GOT3 (cell line): ENCODE measurements at places on chromosomes 5 and 9.

GRCh38 chr5:9209846-9210492 lies 335.9 kb downstream of the SEMA5A start:
- no peak for DNase-seq

- DNase-seq = no peak
Observed at GRCh38 chr5:33810491-33811120, 81.2 kb downstream of the ADAMTS12 start.

- no peak for DNase-seq
Observed at GRCh38 chr9:94874316-94874715, 147.8 kb downstream of the AOPEP start.

- no peak for DNase-seq
Observed at GRCh38 chr5:35246900-35247647, 16.8 kb upstream of the PRLR start.

GRCh38 chr5:34977934-34978613 lies 48.7 kb downstream of the DNAJC21 start:
- DNase-seq = no peak

GRCh38 chr5:139392678-139393496 lies 2.0 kb downstream of the PROB1 start:
- no peak for DNase-seq

GRCh38 chr5:150131978-150132694 lies 23.5 kb downstream of the PDGFRB start:
- DNase-seq = no peak

DNA sequence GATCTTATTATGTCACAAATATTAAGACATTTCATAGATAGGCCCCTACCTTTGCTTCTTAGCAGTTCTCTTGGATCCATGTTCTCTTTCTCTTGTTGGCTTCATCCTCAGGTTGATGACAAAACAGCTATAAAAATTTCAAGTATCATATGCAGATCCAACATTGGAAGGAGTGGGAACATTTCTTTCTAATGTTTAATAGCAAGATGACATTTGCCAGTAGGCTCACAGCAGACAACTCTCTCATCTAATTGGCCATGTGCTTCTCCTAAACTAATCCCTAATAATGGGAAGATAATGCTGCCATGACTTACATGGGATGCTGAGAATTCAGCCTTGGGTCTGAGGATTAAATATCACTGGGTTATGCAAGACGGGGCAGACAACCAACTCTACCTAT lies 485.5 kb upstream of the SEMA6A start:
- DNase-seq = no peak

- no peak for DNase-seq
Observed at GRCh38 chr9:133528876-133529241, 4.1 kb upstream of the MYMK start.

DNA sequence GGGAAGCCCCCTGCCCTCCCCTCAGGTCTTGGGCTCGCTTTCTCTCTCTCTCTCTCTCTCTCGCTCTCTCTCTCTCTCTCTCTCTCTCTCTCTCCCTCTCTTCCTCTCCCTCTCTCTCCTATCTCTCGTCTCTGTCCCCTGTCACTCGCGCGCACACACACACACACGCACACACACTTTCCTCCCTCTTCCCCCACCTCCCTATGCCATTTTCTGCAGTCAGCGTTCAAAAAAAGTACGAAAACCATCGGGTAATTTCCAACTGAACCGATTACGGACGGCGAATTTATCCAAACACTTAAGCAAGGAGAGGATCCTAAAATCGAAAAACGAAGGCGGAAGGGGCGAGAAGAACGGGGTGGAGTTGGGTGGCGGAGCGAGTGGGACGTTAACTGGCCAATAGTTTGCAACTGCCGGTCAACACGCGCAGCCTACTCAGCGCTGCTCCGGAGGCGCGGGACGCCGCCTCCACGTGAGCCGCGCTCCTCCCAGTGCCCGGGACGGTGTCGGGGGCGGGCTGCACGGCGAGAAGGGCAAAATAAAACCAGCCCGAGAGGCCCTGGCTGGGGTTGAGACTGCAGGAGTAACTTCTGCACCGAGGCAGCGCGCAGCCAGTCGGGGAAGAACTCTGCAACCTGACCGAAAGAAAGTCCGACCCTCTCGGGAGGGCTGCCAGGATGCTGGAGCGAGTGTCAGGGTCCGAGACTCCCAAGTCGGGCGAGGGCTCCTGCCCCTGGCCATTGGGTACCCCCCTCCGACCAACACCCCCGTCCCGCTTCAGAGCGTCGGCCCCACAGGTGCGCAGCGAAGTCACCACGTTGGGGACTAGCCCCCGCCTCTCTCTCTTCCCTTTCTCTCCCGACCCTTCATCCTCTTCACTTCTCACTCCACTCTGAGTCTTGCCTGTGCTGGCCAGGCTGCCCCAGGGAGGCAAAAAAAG lies 24.9 kb upstream of the ELAVL2 start:
- DNase-seq = no peak

DNA sequence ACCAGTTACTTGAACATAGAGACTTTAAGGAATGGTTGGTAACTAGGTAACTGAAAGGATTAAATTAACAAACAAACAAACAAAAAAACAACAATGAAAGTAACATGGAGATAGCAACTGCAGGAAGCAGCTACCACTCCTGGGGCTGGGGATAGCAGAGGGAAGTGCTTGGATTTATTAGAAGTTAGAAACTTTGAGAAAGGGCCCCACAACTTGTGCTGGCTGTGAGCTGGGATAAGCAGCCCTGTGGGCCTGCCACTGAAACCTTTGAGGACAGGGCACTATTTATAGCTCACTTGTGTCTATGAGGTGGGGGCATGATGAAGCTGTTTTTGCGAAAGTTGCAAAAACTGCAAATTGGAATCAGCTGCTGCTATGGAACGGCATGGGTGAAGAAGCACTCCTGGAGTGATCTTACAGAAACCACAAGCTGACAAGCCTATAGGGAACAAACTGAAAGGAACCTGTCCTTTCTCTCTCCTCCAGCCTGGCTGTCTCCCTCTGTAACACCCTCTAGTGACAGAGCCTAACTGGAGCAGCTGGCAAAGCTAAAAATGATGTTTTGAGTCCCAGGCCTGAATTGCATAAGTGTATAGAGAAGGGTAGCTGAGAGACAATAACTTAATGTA lies 91.4 kb upstream of the RANBP6 start:
- DNase-seq = no peak

GRCh38 chr9:98899408-98900056 lies 44.2 kb upstream of the COL15A1 start:
- no peak for DNase-seq

- DNase-seq = no peak
Observed at GRCh38 chr5:158917731-158918130, 182.0 kb downstream of the EBF1 start.

DNA sequence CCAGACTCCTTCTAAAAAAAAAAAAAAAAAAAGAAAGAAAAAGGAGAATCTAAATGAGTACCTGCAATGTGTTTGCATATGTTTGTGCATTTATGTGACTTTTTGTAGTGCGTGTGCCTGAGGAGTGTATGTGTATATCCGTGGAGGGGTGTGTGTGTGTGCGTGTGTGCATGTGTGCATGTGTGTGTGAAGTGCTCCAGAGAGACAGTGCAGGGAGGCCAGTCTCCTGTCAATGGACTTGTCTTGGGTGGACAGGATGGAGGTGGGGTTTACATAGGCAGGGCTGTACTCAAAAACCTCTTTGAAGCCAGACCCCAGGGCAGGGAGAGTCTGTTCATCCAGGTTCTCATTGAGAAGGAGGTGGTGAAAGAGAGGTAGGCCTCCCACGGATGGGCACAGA lies 87.1 kb upstream of the MVB12B start:
- no peak for DNase-seq

DNA sequence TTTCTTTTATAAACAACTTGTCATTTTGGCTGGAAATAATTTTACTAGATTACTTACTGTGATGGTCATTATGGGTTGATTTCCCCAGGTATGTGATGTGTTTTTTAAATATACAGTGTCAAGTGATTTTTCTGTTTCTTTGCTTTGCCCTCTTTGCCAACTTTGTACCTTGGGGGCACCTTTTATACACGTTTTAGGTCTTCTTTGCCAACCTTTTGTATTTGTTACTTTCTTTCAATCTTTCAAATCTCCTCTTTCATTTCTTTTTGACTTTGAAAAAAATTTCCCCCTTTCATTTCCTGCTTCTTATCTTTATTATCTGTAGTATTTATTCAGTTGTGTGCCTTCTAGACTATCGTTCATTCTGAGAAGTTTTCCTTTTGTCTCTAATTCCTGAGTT lies 65.4 kb upstream of the DHFR start:
- no peak for DNase-seq

GRCh38 chr5:136042665-136043121 lies 13.9 kb downstream of the TGFBI start:
- DNase-seq = peak; percentile 32

GRCh38 chr5:142024771-142025304 lies 12.0 kb upstream of the GNPDA1 start:
- DNase-seq = peak; percentile 54

GRCh38 chr5:179699616-179700237 lies 960 bp downstream of the CANX start:
- no peak for DNase-seq

DNA sequence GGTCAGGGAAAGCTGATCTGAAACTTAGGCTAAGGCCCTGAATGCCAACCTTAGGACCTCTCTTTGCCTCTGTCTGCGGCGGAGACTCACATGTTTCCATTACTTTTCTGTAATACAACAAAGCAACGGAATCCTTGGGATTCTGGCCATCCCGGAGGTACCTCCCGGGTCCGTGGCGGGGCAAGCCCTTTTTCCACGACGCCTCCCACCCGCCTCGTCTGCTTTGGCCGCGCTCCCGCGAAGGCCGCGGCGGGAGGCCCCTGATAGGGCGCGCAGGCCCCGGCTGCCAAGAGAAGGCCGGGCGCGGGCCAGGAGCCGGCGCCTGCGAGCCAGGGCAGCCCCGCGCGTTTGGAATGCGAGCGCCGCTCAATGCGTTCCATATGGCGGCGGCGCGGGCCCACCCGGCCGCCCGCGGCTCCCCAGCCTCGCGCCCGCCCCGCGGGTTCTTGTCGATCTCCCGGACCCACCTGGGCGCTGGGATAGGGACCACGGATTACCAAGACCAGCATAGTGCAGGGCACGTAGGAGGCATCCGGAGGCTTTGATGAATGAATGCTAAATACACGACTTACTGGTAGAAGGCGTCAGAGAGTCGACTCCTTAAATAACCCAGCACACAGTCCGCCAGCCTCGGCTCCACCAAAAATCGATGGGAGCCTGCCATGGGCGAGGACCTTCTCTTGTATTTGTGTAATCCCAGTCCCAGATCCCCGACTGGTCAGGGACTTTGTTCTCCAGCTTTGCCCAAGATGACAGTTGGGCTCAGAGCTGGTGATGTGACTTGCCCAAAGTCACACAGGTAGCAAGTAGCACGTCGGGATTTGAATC lies 17.5 kb upstream of the PHF19 start:
- DNase-seq = no peak

DNA sequence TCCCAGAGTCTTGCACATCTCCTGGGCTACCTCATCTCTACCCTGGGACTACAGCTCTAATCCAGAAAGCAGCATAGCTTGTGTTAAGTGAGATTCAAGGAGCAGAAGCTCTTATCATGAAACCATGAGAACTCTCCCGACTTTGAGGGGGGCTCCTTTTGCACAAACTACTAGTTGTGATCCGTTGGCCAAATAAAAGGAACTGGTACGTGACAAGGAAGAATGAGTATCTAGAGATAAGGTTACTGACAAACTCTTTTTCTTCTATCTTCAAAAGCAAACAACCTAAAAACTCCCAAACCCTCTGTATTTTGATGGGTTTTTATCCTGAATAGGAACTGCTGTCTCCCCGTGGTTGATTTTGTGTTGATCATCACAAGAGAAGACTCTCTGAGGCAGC lies 168.5 kb downstream of the SLC24A2 start:
- no peak for DNase-seq

DNA sequence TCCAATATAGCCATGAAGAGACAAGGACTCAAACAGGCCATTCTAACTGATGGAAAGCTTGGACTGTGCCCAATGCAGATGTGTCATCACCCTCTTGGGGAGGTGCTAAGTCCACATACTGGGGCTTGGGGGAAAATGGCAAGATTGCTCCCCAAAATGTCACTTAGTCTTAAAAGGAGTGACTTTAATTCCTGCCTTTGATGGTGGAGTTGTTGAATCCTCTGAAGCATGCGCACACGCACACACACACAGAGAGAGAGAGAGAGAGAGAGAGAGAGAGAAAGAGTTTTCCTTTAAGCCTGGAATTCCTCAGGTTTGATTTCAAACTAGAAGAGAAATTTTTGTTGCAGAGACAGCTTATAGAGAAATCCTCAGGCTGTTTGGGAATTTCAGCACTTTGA lies 161.9 kb upstream of the GAS1 start:
- no peak for DNase-seq

DNA sequence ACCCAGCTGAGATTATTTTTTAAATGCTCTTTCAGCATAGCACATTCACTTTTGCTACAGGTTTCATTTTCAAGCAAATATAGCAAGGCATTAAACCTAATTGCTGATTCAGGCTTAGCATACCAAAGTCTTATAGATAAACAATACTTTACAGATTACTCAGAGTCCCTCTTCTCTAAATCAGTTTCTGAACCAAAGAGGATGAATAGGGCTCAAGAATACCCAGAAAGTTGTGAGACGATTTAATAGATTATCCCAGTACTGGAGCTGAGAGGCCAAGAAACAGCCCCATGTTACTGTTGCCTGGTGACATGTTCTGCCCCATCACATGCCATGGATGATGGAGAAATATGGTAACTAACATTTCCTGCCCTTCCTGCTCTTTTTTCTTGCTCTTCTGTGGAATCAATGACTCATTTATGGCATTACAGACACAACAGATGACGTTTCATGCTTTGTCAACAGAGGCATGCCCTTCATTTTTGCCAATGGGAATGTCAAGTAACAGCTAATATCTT lies 18.1 kb upstream of the SSBP2 start:
- no peak for DNase-seq

GRCh38 chr5:59390989-59391388 lies 502.5 kb downstream of the PDE4D start:
- DNase-seq = no peak

DNA sequence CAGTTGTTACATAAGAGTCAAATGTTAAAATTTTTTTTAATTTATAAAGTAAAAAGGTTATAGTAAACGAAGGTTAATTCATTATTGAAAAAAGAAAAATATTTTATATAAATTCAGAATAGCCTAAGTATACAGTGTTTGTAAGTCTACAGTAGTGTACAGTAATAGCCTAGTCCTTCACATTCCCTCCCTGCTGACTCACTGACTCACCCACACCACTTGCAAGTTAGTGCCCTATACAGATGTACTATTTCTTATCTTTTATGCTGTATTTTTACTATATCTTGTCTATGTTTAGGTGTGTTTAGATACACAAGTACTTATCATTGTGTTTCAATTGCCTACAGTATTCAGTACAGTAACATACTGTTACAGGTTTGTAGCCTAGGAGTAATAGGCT lies 57.6 kb downstream of the MAMDC2 start:
- no peak for DNase-seq

DNA sequence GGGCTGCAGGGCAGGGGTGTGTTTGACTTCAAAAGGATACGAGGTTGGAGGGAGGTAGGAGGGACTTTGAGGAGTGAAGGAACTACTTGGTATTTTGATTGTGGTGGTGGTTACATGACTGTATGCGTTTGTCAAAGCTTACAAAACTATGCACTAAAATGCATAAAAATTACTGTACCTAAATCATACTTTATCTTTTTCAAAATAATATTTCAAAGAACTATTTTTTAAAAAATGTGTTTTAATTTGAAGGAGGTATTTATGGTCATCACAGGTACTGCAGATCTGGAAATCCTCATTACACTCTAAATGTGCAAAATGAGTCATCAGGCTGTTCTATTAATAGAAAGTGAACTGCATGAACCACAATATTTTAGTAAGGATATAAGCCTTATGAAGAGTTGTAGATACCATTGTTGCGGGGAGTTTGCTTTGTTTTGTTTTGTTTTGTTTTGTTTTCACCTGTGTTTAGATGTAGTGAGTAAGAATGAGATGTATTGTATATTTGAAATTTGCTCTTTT lies 116.9 kb downstream of the ARRDC3 start:
- DNase-seq = no peak
